Activated naive CD4-positive, alpha-beta T cell treated with anti-CD3 and anti-CD28 coated beads, Interleukin-2, amount 50 U/mL, for 72 hours (primary cell): ENCODE measurements at places on chromosomes 2 and 18.

DNA sequence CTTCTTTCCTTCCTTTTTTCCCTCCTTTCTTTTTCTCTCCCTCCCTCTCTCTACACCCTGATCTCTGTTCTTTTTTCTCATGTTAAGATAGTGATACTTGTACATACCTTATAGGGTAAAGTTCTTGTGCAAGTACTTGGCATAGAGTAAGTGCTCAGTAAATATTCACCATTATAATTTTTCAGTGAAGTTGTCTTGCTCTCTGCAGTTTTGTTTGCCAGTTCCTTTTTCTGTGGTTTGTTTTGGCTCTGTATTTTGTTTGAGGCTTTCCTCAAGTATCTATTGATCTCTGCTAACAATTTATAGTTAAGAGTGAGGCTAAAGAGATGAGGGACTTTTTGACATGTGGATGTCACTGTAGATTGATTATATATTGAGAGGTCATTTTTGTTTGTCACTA, 48.0 kb downstream of the MTX2 start:
- no peak for DNase-seq

DNA sequence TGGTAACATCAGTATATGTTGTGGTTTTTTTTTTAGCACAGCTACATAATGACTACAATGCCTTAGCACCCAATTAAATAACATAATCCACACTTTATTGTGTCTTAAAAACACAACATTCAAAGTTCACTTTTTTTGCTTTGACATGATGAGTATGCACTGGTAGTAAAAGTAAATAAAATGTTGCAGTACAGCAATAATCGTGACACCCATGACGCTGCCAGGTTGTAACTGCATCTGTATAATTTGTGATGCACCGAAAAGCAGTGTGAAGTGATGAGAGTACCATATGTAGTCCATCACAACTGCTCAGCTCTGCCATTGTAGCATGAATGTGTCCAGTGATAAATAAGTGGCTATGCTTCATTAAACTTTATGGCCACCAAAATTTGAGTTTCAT, 15.7 kb downstream of the PPP1CB start:
- DNase-seq: no peak

- no peak for DNase-seq
These were observed 25.2 kb downstream of the OSBPL1A start for GRCh38 chr18:24372279-24372872.

DNA sequence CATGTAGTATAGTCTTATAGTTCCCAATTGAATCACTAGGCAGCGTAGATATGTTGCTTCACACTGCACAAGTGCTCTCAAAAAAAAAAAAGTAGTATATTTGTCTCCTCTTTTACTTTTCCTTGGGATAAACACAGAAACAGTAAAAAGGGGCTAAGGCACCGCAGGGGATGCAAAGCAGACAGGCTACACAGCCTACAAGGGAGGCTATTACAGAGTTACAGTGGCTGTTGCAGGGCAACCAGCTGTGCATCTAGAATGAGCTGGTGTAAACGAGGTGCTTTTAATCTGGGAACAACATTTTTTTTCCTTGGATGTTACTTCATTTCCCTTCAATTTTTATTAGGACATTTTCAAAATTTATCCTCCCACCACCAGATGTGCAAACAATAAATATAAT, 1934.7 kb upstream of the CELF4 start:
- DNase-seq: no peak

GRCh38 chr2:10911291-10912075, at the start of gene KCNF1:
TSS of gene KCNF1 (plus strand) at chr2:10911934. CDS start at chr2:10912427, 493 bp downstream.
- no peak for DNase-seq
